ENCODE measurements at places on chromosomes 3 and 15.

- no peak for DNase-seq
These were observed 8.2 kb downstream of the PLOD2 start for GRCh38 chr3:146152834-146153233.

- DNase-seq, result no peak
These were observed 37.9 kb downstream of the DPH6 start for GRCh38 chr15:35507932-35508638.

DNA sequence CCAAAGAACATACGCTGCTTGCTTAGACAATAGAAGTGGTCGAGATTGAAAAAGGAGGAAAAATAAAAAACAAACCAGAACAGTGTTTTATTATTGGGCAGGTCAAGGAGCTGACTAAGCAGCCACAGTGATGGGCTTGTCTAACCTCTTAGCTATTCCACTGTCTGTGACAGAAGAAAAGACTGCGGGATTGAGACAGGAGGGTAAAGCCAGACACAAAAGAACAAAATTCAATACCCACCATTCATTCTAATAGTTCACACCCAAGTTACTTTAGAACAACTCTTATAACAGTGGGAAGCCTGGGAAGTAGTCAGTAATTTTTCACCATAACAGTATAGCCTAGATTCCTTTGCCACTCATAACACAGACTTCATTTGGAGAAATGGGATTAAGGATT is 435.4 kb downstream of the MFSD1 start:
- no peak for DNase-seq

DNA sequence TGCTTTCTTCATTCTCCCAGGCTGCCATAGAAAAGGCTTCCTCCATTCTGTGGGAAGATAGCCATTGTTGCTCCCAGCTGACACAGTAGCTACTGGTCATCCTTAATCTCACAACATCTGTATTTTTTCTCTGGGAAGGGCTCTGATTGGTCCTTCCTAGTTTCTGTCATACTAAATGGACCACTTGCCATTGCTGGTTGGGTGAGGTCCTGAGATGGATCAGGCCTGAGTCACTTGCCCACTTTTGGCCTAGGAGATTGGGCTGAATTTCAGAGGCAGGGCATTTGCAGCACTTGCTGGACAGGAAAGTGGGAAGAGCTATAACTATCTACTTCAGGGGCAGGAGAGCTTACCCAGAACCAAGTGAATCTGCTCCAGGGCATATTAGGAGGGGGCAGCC is 106.5 kb upstream of the PROK2 start:
- DNase-seq, result no peak

GRCh38 chr3:65676580-65676979 is 362.1 kb downstream of the MAGI1 start:
- DNase-seq, result no peak

DNA sequence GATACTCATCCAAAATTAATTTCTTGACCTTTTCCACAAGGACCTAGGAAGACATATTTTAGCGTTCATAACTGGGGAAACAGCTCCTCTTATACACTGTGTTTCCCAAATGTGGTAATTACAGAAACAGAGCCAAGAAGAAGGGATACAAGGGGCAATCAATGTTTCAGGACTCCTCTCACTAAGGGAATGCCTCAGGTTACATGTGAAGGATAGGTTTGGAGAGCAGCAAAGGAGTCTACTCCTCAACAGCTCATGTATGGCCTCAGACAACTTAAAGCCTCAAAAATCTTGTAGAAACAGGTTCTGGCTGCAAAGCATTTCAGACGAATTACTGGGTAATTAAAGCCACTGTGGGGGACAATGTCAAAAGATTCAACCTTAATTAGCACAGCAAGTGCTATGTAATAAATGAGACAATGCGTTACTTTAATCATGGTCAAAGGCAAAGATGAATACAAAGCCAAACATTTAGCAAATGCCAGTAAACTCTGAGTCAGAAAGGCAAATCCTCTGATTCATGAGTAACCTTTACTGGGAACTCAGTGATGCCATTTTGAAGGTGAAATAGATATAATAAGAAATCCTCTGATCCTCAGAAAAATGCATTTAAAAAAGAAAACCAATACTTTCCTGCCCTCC is 1111.2 kb downstream of the TUSC7 start:
- DNase-seq, result no peak

- DNase-seq, result no peak
These were observed 1.4 kb downstream of the ISLR start for GRCh38 chr15:74174958-74175253.

DNA sequence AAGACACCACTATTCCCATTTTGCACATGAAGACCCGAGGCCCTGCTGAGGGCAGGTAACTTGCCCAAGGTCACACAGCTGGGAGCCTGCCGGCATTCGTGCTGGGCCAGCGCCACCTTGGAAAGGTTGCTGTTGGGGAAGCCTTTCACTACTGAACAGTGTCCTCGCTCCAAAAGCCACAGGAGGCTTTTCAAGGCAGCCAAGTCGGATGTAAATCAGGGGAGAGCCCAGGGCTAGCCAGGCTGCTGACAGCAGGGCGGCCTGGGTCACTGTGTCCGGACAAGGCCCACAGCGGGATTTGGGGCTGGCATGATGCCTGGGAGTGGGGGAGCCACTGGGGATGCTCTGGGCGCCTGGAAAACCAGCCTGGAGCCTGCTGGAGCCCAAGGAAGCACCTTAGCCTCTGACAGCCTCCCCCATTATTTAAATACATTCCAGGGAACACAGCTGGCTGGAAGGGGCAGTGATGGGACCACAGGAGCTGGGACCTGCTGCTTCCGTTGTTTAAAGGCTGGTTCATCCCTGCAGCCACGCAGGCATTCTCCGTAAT is 10.5 kb downstream of the SLC6A6 start:
- DNase-seq, result no peak

DNA sequence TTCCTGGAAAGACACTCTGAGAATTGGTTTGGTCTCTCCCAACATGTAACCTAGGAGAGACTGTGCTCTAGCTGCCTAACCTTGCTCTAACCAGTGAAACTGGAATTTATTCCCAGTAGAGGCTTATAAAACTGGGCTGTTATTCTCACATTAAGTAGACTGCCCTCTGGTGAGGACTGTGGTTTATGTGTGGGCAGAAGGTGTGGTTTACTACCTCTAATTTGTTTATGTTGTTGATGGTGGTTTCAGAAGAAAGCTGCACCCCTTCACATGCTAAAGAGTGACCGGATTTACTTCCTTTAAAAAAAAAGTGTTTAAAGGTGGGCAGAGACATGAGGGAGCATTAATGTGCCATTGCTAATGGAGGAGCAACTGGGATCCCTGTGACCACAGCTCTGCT is 273.2 kb downstream of the MECOM start:
- DNase-seq, result no peak
